SK-MEL-5 (cell line): ENCODE measurements at places on chromosomes 1 and 21. TPM values are rescaled to one million over a fixed set of nuclear protein-coding genes. Genes with fewer than 3 reads are reported as not detected.

The AMY1B gene
- total RNA-seq, result not detected in 2 replicates

The OR2T2 gene
- not detected in 2 replicates for total RNA-seq

The GPR157 gene
- total RNA-seq, result 5.4 and 6.9 TPM in 2 replicates

The ALPL gene
- 0.29 and 0.50 TPM in 2 replicates for total RNA-seq

The SLAMF9 gene
- 13.6 and 17.9 TPM in 2 replicates for total RNA-seq

DNA sequence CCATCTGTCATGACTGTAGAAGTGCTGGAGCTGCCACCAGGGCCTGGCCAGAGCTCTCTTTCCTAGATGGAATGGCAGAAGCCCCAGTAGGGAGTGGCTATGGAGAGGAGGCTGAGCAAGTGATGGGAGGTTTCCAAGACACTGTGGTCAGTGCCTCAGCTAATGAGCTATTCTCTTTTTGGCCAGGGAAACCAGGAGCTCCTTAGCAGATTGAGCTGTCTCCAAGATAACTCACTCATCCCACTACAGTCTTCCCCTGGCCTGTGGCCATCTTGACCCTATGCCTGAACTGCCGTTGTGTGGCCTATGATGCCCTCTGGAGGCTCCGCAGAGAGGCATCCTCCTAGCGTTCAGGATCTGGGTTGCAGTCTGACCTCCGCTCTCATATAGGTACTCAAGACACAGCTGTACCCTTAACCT lies 60.5 kb downstream of the ERI3 start:
- peak; percentile 58 for DNase-seq

GRCh38 chr1:155242805-155243358 lies 12.4 kb downstream of the ENTREP3 start:
- DNase-seq, result no peak

DNA sequence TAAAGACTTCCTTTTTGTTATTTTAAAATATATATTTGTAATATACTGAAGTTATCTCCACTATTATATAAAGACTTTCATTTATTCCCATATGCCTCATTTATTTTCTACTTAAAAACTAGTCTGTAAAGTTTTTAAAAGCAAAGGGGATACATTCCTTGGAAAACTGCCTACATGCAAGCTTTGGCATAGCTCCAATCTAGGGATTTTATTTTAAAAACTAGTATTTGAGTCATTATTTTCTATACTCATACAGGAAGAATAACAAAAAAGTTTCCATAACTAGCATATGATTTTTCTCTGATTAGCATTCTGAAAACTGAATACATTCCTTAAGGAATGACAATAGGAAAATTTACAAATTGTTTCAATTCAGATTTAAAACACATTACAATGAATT lies 88.9 kb downstream of the COL24A1 start:
- no peak for DNase-seq

DNA sequence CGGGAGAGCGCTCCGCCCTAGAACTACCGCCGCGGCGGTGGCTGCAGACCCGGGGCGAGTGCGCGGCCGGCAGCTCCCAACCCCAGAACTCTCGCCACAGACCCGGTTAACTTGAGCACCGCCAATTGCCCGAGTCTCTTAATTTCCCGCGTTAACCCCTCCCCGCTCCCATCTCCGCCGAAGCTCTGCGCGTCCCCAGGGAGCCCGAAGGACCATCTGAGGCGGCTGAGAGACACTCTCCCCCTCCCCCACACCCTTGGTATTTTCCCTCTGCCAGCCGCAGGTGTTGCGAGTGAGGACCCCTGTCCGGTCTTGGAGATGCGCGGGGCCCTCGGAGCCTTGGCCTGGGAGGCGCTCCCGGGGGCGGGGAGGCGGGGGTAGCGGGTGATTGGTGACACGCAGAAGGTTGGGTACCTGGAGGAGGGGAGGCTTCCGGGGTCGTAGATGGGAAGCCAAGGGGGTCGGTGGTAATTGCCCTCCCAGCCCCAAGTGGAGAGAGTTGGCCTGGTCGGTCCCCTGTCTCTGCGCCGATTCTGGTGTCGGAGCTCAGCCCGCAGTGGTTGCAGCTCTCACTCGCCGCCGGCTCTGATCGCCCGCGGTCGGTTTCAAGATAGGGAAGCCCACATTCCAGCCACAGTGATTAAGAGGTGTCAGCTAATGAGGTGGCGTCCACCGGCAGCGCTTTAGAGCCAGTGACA lies 858 bp upstream of the SUSD4 start:
- DNase-seq, result no peak

- no peak for DNase-seq
Observed at GRCh38 chr1:210687582-210688279, 359.0 kb downstream of the HHAT start.

- peak; percentile 61 for DNase-seq
Observed at GRCh38 chr1:47755101-47755990, 241.8 kb downstream of the TRABD2B start.

DNA sequence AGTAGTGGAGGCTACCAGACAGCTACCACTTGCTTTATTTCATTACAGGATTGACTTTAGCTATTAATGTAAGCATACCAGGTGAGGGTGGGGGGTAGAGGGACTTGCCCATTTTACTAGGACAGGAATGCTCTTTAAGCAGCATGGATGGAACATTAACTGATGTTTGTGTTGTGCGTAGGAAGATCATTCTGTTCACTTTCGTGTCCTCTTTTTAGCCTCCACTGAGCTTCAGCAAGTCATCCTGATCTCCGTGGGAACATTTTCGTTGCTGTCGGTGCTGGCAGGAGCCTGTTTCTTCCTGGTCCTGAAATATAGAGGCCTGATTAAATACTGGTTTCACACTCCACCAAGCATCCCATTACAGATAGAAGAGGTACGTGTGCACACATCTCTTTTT lies 29.3 kb downstream of the IFNGR2 start:
- DNase-seq, result no peak

DNA sequence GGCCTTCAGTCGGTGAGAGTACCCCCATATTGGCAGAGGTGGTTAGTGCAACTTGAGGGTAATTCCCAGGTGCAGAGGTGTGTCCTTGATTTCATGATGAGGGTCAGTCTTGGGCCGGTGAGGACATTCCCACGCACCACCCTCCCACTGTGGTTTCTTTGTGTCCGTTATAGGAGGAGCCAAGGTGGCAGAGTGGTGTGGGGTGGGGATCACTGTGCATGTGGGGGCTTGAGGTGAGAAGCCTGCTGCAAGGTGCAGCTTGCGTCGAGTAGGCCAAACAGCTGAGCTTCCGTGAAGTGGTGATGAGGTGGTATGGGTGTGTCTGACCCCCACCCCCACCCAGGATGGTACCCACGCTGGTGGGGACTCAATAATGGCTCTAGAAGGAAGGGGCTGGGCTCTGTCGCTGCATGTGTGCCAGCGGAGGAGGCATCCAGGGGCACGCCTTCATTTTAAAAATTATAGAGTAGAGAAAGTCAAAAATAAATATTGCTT lies 6.2 kb downstream of the PTPRF start:
- no peak for DNase-seq

DNA sequence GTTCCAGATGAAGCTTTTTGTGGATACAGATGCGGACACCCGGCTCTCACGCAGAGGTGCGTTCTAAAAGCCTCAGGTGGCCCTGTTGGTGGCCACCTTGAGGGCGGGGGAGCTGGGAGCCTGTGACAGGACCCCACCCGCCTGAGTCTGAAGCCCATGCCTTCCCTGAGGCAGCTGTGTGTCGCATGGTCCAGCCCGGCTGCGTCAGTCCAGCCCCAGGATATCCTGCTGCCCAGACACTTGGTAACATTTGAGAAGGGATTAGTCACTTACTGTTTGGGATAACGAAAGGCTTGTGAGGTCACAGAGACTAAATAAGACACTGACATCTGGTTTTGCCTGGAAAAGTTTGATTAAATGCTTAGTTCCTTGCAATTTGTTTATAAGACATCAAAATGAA lies 68.9 kb downstream of the UCK2 start:
- no peak for DNase-seq

DNA sequence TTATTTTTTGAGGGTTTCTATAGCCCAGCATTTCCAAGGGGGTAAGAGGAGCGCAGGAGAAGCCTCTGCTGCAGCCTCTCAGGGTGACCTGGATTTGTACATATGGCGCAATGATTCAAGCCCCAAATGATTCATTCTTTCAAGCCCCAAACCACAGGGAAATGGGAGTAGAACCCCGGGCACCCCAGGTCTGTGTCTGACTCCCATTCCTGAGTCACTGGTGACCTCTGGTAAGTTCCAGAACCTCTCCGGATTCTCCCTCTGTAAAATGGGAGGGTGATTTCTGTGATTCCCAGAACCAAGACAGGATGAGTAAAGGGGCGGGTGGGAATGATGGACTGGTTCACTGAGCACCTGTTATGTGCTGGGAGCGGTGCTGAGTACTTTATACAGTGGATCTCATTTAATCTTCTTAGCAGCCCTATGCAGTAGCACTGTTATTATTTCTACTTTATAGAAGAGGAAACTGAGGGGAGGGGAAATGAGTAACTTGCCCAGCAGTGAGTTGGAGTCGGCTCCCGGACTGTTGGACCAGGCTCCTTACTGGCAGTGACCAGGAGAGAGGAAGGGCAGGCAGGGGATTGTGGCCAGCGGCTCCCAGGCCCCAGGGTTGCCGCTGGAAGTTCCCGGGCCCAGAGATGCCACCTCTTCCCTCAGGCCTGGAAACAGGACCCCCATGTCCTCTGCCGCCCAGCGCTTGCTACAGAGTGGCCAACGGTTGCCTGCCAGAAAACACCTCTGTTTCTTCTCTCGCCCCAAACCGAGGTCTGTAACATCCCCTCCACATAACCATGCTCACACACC lies 20.3 kb upstream of the SLC26A9 start:
- no peak for DNase-seq

DNA sequence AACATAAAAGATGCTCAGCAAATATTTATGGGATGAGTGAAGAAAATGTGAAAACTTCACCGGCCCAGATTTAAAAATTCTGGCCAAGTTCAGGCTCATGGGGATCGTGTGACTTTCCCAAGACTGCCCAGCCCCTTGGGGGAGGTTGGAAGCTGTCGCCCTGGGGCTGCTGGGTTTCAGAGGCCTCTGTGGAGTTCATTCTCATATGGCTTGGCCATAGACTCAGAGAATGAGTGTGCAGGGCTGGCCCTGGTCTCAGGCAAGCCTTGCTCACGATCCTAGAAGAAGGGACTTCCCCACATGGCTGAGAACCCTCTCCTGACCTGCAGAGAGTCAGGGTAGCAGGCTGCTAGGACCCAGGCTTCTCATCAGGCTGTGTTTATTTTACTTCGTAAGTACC lies 24.6 kb downstream of the PADI2 start:
- no peak for DNase-seq

DNA sequence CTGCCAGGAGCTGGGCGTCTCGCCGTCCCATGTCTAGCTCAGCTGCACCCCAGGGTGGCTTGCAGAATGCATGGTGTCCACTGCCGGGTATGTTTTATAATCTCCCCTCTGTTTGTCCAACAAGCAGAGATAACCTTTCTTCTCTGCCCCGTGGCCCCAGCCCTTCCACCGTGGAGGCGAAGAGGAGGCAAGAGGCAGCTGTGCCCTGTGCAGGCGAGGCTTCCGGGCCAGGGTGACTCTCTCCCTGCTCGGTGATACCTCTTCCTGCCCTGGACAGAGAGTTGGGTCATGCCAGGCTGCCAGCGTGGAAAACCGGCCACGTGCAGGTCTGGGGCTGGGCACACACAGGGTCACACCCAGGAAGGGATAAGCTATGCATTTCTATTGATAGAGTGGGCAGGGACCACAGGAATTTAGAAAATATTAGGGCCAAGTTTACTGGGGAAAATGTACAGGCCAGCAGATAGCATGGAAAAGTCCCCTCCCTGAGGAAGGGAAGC lies at the start of gene TFF2:
TSS of gene TFF2 (minus strand) at position 68 of the 500 bp plus-strand sequence. CDS start at position 31, 37 bp downstream.
- no peak for DNase-seq

- DNase-seq, result no peak
Observed at GRCh38 chr1:164607351-164607750, 48.4 kb downstream of the PBX1 start.

GRCh38 chr1:175162955-175163354 lies 29.6 kb downstream of the KIAA0040 start:
- DNase-seq, result no peak

DNA sequence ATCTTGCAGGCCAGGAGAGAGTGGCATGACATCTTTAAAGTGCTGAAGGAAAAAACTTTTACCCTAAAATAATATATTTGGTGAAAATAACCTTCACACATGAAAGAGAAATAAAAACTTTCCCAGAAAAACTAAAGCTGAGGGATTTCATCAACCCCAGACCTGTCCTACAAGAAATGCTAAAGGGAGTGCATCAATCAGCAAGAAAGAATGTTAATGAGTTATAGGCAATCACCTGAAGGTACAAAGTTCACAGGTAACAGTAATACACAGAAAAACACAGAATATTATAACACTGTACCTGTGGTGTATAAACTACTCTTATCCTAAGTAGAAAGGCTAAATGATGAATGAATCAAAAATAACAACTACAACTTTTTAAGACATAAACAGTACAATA lies 249.2 kb upstream of the PKN2 start:
- DNase-seq, result no peak

DNA sequence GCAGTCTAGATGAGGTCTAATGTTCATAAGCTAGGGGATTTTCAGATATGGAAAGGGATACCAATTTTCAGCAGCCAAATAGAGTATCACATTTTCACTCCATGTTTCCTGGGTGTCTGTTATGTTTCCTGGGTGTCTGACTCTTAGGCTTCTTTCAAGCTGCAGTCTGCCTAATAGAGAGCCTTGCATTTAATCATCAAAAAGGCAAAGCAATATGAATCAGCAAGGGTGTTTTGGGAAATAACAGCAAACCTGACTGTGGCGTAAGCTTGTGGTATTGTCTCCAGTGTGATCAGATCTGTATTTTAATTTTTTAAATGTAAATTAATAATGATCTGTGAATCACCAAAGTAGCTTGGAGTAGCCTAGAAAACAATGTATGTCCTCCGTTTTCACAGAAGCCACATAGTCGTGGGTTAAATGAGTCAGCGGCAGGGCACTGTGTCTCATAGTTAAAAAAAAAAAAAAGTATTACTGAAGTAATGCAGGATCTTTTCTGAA lies 10.4 kb downstream of the LGALS8 start:
- DNase-seq, result no peak

- no peak for DNase-seq
Observed at GRCh38 chr1:204013052-204013451, 59.9 kb upstream of the SOX13 start.

- DNase-seq, result no peak
Observed at GRCh38 chr1:109827986-109828385, 64.3 kb upstream of the EPS8L3 start.

DNA sequence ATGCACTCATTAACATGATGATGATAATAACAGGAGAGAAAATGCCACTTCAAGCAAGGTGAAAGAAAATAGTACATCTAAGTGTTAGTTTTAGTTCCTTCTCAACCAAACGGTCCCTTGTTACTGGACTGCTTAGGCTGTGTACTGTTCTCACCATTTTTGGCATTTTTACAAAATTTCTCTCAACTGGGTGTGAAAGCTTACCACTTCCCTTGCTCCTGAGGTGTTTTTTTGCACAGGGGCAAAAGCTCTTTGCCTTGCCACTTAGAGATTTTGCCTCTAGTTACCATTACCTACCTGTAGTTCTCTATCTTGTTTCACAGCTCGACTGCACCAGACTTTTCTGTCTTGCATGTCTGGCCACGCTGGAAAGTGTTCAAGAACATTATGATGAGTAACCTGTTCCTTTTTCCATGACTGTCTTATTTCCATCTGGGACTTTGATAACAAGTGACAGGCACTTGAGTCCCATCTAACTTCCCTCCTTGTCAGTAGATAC lies 10.7 kb downstream of the NEK7 start:
- DNase-seq, result no peak

GRCh38 chr1:47189844-47190508 lies at the start of gene PDZK1IP1:
Gene PDZK1IP1, minus strand, starts transcription at chr1:47190036. Its CDS starts 104 bp downstream, at chr1:47189932.
- no peak for DNase-seq
